ENCODE measurements at places on chromosomes 1 and 21.

DNA sequence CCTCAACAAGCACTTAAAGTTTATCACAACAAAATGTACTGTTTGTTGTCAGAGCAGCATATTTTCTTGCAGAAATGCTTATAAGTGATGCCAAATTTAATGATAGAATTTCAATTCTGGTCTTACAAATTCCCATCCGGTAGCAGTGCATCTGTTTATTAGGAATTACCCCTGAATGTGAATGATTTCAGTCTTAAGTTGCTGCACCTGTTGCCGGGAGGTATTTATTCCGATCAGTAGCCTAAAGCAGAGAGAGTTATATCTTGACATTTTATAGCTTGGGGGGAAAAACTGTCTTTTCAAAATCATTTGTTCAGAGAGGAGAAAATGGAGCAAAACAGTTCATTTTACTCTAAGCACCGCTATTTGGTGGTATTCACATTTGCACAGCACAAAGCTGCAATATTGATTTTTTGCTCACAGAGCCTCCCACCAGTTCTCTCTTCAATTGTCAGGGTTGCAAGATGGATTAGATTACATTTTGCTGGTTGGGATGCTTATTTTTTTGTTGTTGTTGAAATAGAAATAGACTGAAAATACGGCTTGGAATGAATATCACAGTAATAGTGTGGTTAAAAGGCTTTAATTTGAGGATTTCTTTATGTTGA is 98.6 kb downstream of the ADGRL2 start:
- no peak for DNase-seq

DNA sequence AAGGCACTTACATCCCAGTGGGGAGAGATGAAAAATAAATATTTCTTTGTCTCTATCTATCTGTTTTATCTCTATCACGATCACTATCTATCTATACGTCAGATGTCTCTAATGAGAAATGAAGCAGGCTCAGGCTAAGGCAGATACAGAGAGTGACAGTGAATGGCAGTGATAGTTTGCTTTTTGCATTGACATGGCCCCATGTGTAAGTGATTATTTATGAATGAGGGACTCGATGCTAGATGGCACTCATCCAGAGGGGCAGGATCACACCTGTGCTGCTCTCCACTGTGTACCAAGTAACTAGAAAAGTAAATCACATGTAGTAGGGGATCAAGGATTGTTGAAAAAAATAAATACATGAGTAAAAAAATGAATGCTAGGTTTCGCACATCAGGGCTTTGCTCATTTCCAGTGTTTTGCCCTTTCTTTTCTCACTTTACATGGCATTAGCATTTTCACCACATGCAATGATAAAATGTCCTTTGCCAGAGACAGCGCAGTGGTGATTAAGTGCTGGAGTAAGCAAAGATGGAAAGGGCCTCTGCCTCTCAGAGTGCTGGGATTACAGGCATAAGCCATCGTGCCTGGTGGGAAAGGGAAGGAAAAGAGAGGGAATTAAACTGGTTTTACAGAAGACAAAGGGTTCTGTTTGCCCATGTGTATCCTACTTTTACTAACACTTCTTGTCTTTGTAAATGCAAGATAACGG is 16.5 kb downstream of the TBX19 start:
- DNase-seq, result no peak

DNA sequence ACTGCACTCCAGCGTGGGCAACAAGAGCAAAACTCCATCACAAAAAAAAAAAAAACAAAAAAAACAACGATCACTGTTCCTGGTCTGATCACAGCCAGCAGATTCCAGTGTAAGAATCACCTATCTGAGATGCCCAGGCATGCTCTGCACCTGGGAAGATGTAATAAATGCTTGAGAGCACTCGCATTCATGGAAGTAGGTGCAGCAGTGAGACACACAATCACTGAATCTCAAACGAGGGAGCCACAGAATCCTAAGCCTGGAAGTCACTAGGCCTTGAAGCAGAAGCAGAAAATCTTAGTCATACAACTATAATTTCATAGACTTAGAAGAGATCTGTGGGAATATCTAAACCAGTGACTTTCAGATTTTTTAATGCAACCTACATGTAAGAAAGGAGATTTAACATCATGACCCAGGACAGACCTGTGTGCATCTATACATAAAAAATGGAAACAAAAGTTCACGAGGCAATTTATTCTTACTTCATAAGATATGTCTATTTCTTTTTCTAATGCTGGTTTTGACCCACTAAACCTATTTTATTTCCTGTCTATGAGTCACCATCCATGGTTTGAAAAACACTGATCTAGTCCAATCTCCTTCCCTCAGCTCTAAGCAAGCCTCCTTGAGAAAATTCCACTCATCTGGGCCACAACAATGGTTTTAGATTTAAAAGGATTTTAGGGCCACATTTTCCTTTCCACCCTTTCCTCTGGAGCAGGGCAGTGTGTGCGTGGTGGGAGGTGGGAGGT is 30.4 kb downstream of the RIMS3 start:
- no peak for DNase-seq

GRCh38 chr1:161958425-161958824 is 65.2 kb downstream of the OLFML2B start:
- no peak for DNase-seq

- no peak for DNase-seq
These were observed 177.5 kb downstream of the HIVEP3 start for GRCh38 chr1:41741244-41741643.

- no peak for DNase-seq
These were observed 43.6 kb upstream of the EDN2 start for GRCh38 chr1:41528106-41528505.
